NCI-H146 (cell line): ENCODE measurements at places on chromosomes 1 and 21.

GRCh38 chr1:117655220-117655577 lies 49.4 kb downstream of the TENT5C start:
- DNase-seq = no peak

DNA sequence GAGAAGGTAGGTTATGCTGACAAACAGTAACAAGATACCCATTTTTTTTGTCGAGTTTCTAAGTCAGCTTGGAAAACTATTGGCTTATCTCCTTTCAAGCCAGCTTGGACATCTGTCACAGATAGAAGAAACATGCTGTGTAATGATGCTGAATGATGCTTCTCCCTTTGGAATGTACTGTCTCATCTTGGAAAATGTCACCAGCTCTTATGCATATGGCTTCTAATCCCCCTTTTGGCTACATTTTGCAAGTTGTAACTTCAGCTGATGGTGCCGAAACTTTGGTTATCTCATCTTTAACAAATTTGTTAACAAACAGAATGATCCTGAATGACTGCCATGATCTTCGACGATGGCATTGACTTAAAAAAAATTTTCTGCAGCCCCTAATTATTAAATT lies 68.8 kb upstream of the ST6GALNAC3 start:
- no peak for DNase-seq

GRCh38 chr1:53134961-53135734 lies 7.3 kb downstream of the SLC1A7 start:
- no peak for DNase-seq

DNA sequence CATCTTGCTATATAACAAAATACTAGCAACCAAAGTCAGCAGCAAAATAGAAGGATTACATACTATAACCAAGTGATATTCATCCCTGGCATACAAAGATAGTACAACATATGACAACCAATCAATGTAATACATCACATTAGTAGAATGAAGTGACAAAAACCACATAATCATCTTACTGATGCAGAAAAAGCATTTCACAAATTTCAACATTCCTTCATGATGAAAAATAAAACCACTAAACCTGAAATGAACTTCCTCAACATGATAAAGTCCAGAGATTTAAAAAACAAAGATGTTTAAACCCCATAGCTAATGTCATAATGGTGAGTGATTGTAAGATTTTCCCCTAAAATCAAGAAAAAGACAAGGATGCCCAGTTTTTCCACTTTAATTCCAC lies 18.6 kb downstream of the RO60 start:
- DNase-seq = no peak

- DNase-seq = no peak
These were observed 95.7 kb downstream of the PAX7 start for GRCh38 chr1:18726368-18726767.

- DNase-seq = peak; percentile 22
These were observed 41.5 kb downstream of the LRRC3 start for GRCh38 chr21:44496564-44497550.

GRCh38 chr1:206005234-206005633 lies 2.0 kb upstream of the RAB7B start:
- DNase-seq = no peak
